ENCODE measurements at places on chromosomes 16 and 17. TPM values are rescaled to one million over a fixed set of nuclear protein-coding genes. Genes with fewer than 3 reads are reported as not detected.
A peak's percentile ranks its signal among the peaks of the same experiment; 100 is the strongest.

Gene CCL8
- total RNA-seq: not detected

Gene ANKFN1
- total RNA-seq: not detected

Gene KCNJ2
- total RNA-seq: 2.7 TPM

Gene CTRB2
- 0.33 TPM for total RNA-seq

Gene SLX4
- total RNA-seq: 1.8 TPM

Gene AANAT
- total RNA-seq: not detected

GRCh38 chr16:31916056-31916488, 42.5 kb downstream of the ZNF267 start:
- no peaks in the 10 kb centered on the region for H3K4me1 ChIP-seq
- H3K27ac ChIP-seq: no peak overlapping the region
- H3K4me3 ChIP-seq: peak overlapping the region; percentile 37
- no peak for DNase-seq
- no peaks in the 10 kb centered on the region for H3K27me3 ChIP-seq

- H3K4me3 ChIP-seq: peak within 1 kb of the TSS; percentile 87
- H3K27ac ChIP-seq: peak within 1 kb of the TSS; percentile 92
- H3K4me1 ChIP-seq: peaks cover 12% of the 10 kb centered on the region
- H3K27me3 ChIP-seq: no peaks in the 10 kb centered on the region
- peaks cover 8% of the 10 kb centered on the region for H3K36me3 ChIP-seq
Observed at GRCh38 chr16:4734063-4734729, at the start of the genes ANKS3 and DNAAF8. TSS of gene ANKS3 (minus strand) at chr16:4734271. CDS start at chr16:4730149, 4,122 bp downstream. TSS of gene DNAAF8 (plus strand) at chr16:4734537. CDS start at chr16:4736515, 1,978 bp downstream.

DNA sequence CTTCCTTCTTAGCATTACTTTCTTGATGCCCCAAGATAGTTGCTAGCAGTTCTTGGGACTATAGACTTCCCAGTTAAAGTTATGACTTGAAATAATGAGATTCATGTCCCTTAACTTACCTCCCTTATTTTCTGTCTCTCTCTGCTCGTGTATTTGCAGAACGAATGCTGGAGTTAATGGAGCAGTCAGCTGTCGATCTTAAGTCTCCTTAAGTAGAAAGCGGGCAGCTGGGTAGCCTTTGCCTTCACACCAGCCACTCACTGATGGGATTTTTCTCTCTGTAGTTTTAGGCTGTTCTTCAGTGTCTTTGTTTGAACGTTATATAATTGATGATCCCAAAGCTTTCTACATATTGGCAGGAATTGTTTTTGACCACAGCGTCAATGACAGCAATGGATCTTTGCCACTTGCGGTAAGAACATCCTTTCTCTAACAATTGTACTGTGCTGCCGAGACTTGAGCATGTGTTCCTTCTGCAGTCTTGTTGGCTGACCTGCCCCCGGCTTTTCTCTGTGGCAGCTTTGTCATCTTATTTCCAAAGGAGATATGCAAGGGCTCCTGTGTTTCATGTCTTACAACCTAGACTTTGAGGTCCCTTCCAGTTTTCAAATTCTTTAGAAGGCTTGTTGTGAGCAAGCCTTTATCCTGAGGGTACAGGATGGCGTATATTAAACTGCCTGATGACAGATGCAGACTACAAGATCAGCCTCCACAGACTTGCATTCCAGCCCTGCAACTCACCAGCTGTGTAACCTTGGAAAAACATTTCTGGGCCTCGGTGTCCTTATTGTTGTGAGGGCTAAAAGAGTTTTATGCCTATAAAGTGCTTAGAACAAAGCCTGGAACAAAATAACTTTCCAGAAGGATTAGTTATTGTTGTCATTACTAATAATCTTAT, 25.1 kb upstream of the ABCA3 start:
- DNase-seq: no peak
- H3K4me1 ChIP-seq: no peaks in the 10 kb centered on the region
- no peaks in the 10 kb centered on the region for H3K36me3 ChIP-seq
- no peak overlapping the region for H3K27ac ChIP-seq

GRCh38 chr17:6046431-6046830, 23.7 kb upstream of the WSCD1 start:
- no peak overlapping the region for H3K4me3 ChIP-seq
- H3K27me3 ChIP-seq: no peaks in the 10 kb centered on the region
- H3K4me1 ChIP-seq: no peaks in the 10 kb centered on the region
- no peaks in the 10 kb centered on the region for H3K36me3 ChIP-seq

DNA sequence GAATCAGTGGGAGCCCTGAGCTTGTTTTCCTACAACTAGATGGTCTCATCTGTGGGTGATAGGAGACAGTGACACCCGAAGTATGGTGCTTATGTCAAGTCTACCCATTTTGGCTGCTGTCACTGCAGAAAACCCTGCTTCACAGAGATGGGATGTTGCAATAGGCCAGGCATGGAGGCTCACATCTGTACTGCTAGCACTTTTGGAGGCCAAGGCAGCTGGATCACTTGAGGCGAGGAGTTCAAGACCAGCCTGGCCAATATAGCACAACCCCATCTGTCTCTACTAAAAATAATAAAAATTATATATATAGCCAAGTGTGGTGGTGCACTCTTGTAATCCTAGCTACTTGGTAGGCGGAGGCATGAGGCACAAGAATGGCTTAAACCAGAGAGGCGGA, 2.3 kb upstream of the HERPUD1 start:
- no peaks in the 10 kb centered on the region for H3K36me3 ChIP-seq
- no peak for DNase-seq
- no peak overlapping the region for H3K4me3 ChIP-seq
- H3K27me3 ChIP-seq: no peaks in the 10 kb centered on the region
- peaks cover 8% of the 10 kb centered on the region for H3K4me1 ChIP-seq

DNA sequence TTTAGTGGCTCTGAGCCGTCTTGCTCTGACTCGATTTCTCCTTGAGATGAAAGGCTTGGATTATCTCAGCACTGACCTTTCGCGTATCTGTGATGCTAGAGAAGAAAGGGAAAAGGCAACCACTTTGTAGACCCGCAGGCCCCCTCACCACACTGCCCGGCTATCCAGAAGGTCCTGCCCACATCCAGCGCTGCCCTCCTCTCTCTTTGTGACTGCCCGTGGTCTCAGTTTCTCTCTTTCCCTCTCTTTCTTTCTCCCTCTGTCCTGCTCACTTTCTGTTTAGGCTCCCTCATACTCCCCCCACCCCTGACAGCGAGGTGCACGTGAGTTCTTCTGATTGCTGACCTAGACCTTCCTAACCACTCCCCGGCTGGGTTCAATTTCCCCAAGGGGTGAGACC, 12.8 kb upstream of the TBX21 start:
- peaks cover 9% of the 10 kb centered on the region for H3K27me3 ChIP-seq
- H3K27ac ChIP-seq: no peak overlapping the region
- H3K4me3 ChIP-seq: no peak overlapping the region
- no peak for DNase-seq
- no peaks in the 10 kb centered on the region for H3K4me1 ChIP-seq

GRCh38 chr17:33519692-33520091, 226.6 kb upstream of the ASIC2 start:
- H3K4me1 ChIP-seq: peaks cover 2% of the 10 kb centered on the region
- H3K4me3 ChIP-seq: no peak overlapping the region
- no peak overlapping the region for H3K27ac ChIP-seq
- H3K36me3 ChIP-seq: no peaks in the 10 kb centered on the region
- no peak for DNase-seq

DNA sequence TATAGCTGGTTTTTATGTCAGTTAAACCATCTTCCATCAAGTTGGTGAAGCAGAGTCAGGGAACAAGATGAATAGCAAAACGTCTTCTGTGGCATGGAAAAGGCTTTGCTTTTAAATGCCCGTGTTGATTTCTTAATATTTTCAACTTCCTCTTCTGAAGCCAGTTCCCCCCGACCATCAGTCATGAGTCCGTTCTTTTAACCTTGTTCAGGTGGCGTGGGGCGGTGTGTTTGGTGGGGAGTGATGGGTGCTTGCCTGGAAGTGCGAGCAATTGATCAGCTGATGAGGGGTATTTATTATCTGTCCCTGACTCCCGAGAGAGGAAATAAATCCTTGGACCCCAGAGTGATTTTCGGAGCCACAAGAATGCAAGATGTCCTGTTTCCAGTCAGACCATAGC, 147.1 kb downstream of the WWOX start:
- no peaks in the 10 kb centered on the region for H3K27me3 ChIP-seq
- no peak overlapping the region for H3K27ac ChIP-seq
- H3K4me3 ChIP-seq: no peak overlapping the region
- no peak for DNase-seq
- H3K4me1 ChIP-seq: peaks cover 6% of the 10 kb centered on the region

GRCh38 chr17:39556423-39556822, 51.3 kb downstream of the NEUROD2 start:
- H3K27ac ChIP-seq: no peak overlapping the region
- no peaks in the 10 kb centered on the region for H3K4me1 ChIP-seq
- DNase-seq: no peak

DNA sequence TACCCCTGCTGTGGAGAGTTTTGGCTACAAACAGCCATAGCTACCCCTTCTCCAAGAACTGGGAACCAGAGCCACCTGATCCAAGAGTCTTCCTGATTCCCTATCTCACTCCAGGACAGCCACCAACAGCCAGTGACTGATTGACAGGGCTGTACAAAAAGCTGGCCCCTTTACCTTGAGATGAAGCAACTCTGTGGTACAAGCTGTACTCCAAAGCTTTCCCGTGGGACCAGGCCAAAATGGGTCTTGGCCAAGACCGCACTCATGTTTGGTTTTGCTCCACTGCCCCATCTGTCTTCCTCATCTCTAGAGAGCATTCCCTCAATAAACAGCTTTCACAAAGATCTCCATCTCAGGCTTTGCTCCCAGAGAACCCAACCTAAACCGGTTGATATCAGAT, 43.6 kb downstream of the RNF157 start:
- H3K36me3 ChIP-seq: no peaks in the 10 kb centered on the region
- no peak overlapping the region for H3K4me3 ChIP-seq
- no peaks in the 10 kb centered on the region for H3K27me3 ChIP-seq
- H3K4me1 ChIP-seq: peaks cover 4% of the 10 kb centered on the region

DNA sequence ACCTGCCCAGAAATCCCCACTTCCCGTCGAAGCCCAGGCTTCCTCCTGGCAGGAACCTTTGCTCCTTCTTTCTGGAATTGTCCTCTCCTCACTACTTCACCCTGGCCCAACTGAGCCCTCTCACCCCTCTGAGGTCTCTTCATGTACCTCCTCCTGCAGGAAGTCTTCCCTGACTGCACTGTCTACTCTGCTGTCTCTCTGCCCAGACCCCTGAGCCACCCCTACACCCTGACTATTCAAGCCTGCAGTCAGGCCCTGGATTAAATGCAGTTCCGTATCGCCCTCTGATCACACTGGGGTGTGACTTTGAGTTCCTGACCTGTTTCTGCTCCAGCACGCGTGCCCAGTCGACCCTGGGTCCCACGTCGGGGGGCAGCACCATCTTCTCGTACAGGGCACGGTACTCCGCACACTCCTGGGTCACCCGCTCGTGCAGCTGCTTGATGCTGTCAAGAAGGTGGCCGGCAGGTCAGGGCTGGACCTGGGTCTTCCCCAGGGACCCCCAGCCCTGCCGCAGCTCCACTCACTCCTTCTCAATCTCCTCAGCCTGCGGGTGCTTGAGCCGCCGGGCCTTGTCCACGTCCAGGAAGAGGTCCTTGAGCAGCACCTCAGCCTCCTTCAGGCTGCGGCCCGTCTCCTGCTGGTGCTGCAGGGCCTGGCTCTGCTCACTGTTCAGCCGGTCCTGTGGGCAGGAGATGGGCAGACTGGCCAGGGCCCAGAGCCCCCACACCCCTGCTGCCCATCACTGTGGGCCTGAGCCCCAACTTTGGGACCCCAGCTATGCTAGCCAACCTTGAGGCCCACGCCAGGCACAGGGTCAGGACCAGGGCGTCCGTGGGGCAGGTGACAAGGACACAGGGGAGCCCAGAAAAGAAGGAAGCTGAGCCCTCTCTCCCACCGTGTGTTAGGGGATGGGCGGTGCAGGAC, 3.9 kb downstream of the EVPL start:
- no peak overlapping the region for H3K4me3 ChIP-seq
- no peaks in the 10 kb centered on the region for H3K36me3 ChIP-seq
- H3K4me1 ChIP-seq: no peaks in the 10 kb centered on the region

DNA sequence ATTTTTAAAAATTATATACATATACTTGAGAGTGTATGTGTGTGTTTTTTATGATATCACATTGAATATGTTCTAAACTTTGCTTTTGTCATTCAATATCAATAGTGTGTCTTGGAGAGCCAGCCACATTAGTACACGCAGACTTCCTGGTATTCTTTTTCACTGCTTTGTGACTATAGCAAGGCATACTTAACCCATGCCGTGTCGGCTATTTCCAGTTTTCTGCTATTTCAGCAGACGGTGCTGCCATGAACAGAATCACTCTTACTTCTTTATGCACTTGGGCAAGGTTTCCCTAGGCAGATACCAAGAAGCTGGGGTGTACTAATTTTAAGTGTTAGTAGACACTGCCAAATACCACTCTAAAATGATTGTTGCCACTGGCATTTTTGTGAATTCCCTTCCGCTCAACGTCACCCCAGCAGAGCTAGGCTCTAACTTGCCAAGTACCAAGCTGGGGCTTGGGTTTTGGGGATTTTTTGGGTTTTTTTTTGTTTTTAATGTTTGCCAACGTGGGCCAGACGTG, 134.9 kb downstream of the SOCS1 start:
- H3K36me3 ChIP-seq: peaks cover 18% of the 10 kb centered on the region
- H3K27me3 ChIP-seq: no peaks in the 10 kb centered on the region
- no peak for DNase-seq
- no peak overlapping the region for H3K4me3 ChIP-seq
- H3K27ac ChIP-seq: no peak overlapping the region

- peaks cover 44% of the 10 kb centered on the region for H3K36me3 ChIP-seq
- H3K4me3 ChIP-seq: no peak overlapping the region
- H3K4me1 ChIP-seq: no peaks in the 10 kb centered on the region
- DNase-seq: no peak
Observed at GRCh38 chr16:3484318-3485096, 10.8 kb downstream of the C16orf90 start.

- no peaks in the 10 kb centered on the region for H3K36me3 ChIP-seq
Observed at GRCh38 chr16:11597235-11598095, 10.7 kb upstream of the LITAF start.

DNA sequence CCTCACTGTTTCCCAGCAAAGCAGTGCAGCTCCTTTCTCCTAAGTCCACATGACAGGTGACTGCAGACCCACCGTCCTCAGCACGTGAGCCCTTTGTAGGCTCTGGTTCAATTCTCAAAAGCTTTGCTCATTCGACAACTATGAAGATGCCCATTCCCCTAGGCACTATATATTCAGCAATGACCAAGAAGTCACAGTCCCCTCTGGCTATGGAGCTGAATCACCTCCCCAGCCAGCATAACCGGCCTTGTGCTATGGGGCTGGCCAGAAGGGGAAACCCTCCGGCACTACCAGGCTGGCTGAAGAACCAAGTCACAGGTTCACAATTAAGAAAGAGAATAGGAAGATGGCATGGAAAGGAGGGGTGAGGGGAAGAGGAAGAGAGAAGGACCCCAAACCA, 139.7 kb downstream of the WSCD1 start:
- H3K27me3 ChIP-seq: no peaks in the 10 kb centered on the region
- H3K4me3 ChIP-seq: no peak overlapping the region
- H3K4me1 ChIP-seq: no peaks in the 10 kb centered on the region

GRCh38 chr16:70758786-70759185, 42.2 kb downstream of the VAC14 start:
- H3K4me3 ChIP-seq: no peak overlapping the region
- no peak overlapping the region for H3K27ac ChIP-seq
- peaks cover 2% of the 10 kb centered on the region for H3K36me3 ChIP-seq
- DNase-seq: no peak

Measured in liver (tissue), 10 donors.